ENCODE measurements at places on chromosomes 11 and 22.

DNA sequence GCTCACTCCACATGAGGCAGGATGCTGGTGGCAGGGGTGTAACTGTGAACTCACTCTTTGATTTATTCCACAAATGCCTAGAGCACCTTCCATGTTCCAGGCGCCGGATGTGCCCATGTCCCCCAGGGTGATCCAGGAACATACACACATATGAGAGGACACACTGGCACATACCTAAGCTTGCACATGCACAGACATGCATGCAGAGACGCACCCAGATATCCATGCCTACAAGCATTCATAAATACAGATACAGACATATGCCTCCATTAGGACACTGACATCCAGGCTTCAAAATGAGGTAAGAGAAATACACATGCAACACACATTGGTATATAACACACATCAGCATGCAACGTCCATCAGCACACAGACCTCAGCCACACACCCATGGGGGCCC is 4.5 kb downstream of the OSM start:
- DNase-seq: no peak

DNA sequence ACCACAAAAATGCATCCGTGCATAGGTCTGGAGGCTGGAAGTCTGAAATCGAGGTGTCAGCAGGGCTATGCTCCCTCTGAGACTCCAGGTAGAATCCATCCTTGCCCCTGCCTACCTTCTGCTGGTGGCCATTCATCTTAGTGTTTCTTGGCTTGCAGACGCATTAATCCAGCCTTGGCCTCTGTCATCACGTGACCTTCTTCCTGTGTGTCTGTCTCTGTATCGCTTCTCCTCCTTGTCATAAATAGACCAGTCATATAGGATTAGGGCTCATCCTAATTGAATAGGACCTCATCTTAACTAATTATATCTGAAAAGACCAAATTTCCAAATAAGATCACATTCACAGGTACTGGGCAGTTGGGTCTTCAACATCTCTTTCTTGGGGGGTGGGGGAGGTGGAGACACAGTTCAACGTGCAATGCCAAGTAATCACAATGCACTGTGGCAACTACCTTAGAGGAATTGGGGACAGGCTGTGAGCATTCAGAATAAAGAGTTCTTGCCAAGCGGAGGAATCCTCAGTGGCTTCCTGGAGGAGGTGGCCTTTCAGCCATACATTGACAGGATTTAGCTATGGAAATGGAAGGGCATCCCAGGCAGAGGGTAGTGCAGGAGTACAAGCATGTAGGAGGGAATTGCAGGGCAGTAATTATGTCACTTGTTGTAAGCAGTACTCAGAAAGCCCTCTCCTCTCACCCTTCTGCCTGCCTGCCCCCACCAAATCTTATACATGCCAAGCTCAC is 96.2 kb upstream of the SYT13 start:
- DNase-seq: no peak

DNA sequence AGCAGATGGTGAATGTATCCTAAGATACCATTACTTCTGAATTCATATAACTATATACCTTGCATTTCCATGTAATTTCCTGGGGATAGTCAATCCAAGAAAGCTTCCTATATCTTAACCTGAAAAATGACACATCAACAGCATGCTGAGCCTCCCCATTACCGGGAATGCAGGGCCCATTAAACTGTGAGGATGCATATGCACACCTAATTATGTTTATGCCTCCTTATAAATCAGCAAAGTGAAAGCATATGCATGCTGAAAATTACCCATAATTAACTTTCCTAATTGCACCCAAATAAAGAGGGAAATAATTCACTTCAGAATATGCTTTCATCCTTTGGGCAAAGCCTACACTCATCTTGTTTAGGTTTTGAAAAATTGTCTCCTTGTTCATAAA is 663.0 kb downstream of the KCNA4 start:
- no peak for DNase-seq

DNA sequence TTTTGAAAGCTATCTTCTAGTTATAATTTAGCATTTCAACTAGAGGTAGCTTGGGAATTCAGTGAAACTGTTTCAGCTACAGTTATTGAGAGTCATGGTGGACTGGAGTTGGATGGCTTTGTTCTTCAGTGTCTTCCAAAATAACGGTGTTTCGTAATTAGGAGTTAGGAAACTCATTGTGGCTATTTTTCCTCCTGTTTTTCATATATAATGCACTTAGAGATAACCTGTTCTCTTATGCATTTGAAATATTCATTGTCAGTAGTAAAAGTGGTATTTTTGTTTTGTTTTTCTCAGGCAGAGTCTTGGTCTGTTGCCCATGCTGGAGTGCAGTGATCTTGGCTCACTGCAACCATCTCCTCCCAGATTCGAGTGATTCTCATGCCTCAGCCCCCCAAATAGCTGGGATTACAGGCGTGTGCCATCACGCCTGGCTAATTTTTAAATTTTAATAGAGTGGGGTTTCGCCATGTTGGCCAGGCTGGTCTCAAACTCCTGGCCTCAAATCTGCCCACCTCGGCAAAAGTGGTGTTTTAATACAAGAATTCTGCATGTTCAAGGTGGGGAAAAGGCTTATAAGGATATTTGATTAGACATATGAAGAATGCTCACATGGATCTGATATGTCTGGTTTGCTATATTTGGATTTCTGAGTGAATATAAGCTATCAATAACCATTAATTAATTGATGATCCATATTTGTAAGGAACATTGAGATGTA is 12.7 kb downstream of the PDHX start:
- no peak for DNase-seq

- DNase-seq: no peak
Observed at GRCh38 chr11:3077189-3077836, 20.1 kb upstream of the CARS1 start.

GRCh38 chr11:102994105-102994504 is 38.6 kb upstream of the MMP13 start:
- DNase-seq: peak; percentile 43

DNA sequence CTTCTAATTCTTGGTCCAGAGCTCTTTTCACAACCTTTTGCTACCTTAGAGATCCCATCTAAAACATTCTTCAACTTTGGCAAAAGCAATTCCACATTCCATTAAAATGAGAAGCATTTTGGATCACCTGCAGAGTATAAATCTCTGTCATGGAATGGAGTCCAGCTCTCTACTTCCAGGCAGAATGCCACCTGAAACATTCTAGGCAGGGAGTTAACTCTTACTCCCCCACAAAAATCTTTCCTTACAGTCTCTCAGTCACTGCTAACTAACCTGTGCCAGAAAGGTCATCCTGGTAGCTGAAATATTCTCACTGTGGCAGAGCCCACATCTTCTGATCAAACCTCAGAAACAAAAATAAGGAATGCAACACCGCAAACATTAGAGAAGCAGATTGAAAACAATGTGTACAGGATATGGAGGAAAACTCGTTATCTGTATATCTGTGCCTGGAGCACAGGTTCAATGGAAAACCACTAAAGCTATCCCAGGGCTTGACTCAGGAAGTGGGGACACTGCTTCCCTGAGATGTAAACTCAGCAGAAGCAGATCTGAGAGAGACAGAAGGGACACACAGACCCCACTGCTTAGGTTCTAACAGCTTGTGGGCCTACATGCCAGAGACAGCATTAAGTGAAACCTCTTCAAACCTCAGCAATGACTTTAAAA is 78.9 kb downstream of the KCNC1 start:
- DNase-seq: no peak

- DNase-seq: peak; percentile 23
Observed at GRCh38 chr11:43833657-43834073, 47.0 kb upstream of the ALKBH3 start.

DNA sequence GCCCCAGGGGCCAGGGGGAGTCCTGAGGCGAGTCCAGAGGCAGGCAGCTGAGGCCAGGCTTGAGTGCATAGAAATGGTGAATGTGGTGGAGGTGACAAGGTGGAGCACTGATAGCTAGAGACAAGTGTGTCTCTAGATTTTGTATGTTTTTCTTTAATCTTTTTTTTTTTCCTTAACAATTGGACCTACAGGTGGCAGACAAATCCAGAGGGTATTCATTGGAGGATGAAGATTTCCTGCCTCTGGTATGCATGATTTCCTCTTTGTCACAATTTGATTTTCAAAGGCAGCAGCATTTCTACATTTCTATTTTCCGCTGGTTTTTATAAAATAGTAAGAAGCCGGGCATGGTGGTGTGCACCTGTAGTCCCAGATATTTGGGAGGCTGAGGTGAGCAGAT is 47.7 kb upstream of the DKK3 start:
- DNase-seq: no peak

DNA sequence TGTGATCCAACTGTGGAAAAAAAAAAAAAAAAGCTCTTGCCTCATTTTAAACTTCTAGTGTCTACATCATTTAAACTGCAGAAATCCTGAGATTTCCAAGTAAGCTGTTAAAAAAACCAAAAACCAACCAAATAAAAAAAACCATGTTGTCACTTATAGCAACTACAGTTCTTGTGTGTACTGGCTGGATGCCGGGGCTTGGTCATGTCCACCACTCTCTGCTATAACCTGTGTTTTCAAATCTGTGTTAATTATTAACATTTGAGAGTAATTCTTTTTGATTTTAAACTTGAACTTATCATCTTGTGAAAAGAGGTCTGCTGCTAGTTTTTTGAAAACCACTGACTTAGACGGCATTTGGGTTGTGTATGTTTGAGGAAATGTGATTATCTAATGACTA is 32.2 kb upstream of the BID start:
- DNase-seq: no peak

- no peak for DNase-seq
Observed at GRCh38 chr11:132864811-132865576, 667.3 kb downstream of the OPCML start.

- no peak for DNase-seq
Observed at GRCh38 chr11:82082976-82083375, 650.7 kb downstream of the FAM181B start.

DNA sequence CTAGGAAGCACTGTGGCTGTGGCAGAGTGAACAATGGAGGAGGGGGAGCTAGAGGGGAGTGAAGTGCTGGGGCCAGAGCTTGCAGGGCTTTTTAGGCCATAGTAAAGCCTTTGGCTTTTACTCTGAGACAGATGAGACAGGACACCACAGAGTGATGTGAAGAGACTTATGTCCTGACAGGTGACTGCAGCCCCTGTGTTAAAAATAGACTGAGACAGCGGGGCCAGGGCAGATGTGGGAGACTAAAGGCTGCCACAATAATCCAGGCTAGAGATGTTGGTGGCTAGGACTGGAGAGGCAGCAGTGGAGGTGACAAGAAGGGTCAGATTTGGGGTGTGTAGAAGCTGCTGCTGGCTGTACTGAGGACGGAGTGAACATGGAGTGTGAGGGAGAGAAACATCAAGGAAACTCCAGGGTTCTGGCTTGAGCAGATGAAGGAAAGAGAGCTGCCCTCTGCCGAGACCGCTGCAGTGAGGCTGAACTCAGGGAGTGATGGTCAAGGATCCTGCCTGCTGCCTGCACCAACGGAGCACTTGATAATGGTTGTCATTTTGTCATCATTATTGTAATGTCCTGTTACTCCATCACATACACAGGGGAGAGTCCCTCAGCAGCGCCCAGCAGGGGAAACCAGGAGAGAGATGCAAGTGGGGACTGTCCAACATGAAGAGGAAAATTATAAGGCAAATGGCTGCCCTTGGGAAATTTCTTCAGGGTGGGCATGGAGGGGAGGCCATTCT is 27.4 kb downstream of the SLC43A1 start:
- no peak for DNase-seq

DNA sequence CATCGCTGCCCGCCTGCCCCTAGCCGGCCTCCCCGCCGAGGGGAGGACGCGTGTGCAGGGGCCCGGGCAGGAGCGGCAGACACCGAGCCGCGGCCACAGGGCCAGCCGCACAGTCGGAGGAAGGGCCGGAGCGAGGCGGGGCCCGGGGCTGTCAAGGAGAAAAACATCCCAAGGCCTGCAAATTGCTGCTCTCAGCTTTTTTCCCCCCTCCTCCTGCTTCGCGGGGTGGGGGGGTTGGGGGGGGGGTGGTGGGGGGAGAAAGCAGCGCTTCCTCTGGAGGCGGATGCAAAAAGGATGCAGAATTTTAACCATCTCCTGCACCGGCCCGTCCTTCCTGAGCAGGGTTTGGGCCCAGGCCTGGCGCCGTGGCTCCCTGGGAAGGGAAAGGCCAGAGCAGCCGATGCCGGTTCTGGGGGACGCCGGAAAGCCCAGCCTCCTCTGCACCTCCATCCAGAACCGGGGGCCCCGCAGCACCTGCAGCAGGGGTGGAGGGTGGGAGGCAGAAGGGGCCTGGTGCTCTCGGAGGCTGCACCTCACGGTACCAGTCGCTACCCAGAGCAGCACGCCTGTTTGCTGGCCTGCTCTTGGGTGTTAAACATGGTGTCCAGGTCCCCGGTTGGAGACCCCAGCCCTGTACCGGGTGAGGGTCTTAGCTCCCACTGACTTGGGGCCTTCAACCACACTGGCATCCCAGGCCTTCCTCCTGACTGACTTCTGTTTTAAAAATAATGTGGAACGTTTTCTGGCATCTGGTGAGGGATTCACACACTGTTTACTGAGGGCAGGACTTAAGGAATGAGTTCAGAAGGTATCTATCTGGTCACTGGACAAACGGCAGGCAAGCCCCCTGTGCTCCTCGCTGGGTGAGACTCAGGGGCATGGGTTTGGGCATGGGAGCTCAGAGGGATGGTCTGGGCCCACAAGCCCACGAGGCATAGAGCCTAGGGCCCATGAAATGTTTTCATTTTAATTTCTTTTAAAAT is 77.4 kb upstream of the WNT7B start:
- DNase-seq: peak; percentile 81

- DNase-seq: peak; percentile 97
Observed at GRCh38 chr11:129861702-129862522, 33.5 kb downstream of the NFRKB start.

DNA sequence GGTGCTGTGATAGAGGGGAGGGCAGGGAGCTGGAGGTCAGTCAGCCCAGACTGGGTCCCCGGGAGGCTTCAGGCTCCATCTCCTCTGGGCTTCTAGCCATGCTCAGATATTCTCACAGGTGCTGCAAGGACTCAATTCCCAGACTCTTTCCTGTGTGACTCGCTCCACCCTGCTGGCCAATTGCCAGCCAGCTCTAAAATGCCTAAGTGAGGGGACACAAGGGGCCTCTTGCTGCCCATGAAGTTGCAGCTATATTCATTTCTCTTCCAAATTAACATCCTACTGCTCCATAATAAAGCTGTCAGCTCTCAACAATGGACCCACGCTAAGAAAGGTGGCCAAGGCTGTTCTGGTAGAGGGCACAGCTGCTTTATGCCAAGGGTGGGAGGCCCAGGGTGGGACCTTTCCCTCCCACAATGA is 101.5 kb downstream of the PLEKHA7 start:
- DNase-seq: no peak

- DNase-seq: no peak
Observed at GRCh38 chr11:134638796-134639430, 226.9 kb upstream of the B3GAT1 start.

GRCh38 chr11:1435820-1436467 is 46.2 kb downstream of the BRSK2 start:
- DNase-seq: no peak

- DNase-seq: no peak
Observed at GRCh38 chr22:37635157-37635556, 4.3 kb upstream of the SH3BP1 start.

DNA sequence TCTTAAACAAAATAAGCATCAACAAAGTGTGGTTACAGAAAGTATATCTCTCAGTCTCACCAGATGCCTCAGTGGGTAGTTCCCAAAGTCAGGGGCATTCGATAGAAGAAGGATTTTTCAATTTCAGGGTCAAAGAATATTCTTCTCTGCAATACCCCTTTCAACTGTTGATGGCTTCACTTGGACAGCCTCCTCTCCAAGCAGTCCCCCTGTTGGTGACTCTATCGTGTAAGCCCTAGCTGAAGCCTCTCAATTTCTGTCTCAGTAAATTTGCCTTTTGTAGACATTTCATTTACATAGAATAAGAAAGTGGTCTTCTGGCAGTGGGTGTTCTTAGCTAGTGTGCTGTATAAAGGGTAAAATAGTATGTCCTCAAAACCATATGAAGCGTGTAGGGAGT is 11.3 kb upstream of the CCDC83 start:
- DNase-seq: no peak

- no peak for DNase-seq
Observed at GRCh38 chr22:30457981-30458380, 13.8 kb downstream of the SEC14L3 start.
